ENCODE measurements at places on chromosomes 3 and 15.
A peak's percentile ranks its signal among the peaks of the same experiment; 100 is the strongest.

DNA sequence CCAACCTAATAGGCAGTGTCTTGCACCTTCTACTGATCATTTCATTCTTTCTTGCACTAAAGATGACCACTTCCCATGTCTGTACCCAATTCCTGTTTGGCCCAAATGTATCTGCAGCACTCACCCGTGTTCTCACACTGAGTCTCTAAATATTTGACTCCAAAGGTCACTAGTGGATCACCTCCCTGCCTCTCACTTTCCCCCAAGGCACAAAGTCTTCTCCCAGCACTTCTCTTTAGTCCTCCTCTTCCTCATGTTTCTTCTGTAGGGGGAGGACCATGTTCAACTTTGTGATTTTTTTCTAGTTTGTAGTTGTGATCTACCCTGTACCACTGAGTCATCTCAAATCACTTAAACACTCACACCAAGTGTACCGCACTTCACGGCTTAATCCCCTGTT is 13.9 kb downstream of the NR1I2 start:
- DNase-seq, result no peak

DNA sequence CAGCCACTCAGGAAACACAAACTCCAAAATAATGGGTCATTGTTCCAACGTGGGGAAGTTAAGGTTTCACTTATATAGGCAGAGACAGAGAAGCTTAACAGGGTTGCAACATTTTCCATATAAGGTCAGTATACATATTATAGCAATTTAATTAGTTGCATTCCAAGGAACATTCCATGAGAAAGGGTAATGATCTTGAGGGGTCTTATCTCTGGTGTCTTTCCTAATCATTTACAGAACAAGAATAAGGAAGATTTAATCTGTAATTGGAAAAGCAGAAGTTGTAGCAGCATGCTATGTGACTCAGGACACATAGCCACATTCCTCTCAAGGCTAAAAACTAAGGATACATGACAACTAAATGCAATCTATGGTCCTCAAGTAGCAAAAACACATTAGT is 4.9 kb downstream of the MNS1 start:
- no peak for DNase-seq

GRCh38 chr15:91258415-91258759 is 158.3 kb downstream of the SV2B start:
- DNase-seq, result peak; percentile 16

DNA sequence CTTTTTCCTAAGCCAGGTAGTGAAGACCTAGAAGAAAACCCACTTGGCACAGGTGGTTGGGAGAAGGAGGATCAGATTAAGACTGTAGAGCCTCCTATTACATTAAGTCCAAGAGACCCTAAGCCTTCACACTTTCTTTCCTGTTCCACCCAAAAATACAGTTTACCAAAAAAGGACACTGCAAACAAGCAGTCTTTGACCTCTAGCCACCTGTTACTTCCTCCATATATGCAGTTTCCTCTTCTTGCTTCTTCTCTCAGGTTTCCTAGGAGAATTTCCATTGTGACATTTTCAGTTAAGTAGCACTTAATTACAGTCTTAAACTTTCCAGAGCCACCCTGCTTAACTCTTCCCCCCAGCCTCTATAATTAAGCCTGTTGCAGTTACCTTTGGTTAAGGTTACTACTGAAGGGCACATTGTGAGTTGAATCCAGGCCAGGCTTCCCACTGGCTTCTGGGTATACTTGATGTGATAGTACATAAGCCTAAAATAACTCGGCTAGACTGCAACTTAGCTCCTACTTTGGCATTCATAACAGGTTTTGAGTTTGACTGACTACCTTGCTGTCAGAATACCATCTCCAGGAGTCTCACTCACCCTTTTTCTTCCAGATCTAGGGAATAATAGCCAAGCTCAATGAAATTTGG is 114.2 kb upstream of the UMPS start:
- DNase-seq, result no peak

GRCh38 chr3:127073941-127074820 is 91.3 kb downstream of the PLXNA1 start:
- DNase-seq, result no peak

GRCh38 chr15:58694641-58695398 is 54.7 kb downstream of the ADAM10 start:
- DNase-seq, result no peak

Data from NAMALWA (cell line).